Sigmoid colon (tissue), 7 donors: ENCODE measurements at places on chromosomes 12 and 14.

DNA sequence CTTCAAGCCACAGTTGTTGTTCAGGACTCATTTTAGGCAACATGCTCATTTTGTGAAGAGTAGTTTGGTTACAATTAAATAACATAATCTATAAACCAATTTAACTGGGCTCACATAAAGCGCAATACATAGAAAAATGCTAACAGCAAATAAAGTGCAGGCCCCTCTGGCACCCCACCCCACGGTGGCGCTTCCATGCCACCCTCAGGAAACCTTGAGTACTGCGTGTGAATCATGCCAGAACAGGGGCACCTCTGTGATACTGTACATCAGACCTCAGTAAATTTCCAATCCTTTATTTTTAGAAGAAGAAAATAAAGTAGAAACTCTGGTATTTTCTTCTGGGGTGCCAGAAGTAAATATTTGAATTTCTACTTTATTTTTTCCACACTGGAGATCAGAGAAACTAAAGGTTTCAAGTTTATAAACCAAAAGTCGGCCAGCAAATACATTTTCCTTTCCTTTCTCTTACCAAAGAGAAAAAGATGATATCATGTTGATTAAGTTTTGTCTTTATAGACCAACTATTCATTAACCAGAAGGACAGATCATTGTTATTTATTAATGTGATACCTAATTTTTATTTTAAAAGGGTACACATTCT lies 316.8 kb downstream of the PAWR start:
- no peak for DNase-seq

GRCh38 chr12:112350593-112351592 lies 31.3 kb downstream of the HECTD4 start:
- DNase-seq, result no peak

- DNase-seq, result no peak
Observed at GRCh38 chr14:56085471-56085870, 32.7 kb upstream of the PELI2 start.

GRCh38 chr14:23136566-23137133 lies 17.6 kb upstream of the CEBPE start:
- DNase-seq, result no peak

- DNase-seq, result no peak
Observed at GRCh38 chr12:32010631-32011336, 51.6 kb downstream of the RESF1 start.

DNA sequence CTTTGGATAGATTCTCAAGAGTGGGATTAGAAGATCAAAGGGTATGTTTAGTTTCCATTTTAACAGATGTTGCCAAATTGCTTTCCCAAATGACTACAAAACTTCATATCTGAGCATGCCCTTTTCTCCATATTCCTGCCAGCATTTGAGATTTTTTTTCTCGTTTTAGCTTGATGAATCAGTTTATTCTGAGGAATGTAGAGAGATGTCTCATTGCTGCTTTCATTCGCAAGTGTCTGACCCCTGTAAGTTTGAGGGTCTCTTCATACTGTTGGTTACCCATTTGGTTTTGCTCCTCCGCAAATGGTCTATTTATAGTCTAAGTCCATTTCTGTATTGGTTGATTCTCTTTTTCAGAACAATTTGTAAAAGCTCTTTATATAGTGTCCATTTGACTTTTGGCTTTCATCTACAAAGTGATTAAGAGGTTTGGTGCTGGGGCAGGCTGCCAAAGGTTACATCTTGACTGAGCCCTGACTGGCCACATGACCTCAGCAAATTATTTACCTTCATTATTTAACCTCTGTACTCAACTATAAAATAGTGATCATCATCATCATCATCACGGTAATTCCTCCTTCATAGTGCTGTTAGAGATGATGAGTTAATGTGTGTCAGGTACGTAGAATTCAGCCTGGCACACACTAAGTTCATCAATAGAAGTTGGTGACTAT lies 33.6 kb downstream of the HCAR2 start:
- no peak for DNase-seq

GRCh38 chr12:53185582-53186153 lies 4.9 kb upstream of the CSAD start:
- DNase-seq, result no peak

DNA sequence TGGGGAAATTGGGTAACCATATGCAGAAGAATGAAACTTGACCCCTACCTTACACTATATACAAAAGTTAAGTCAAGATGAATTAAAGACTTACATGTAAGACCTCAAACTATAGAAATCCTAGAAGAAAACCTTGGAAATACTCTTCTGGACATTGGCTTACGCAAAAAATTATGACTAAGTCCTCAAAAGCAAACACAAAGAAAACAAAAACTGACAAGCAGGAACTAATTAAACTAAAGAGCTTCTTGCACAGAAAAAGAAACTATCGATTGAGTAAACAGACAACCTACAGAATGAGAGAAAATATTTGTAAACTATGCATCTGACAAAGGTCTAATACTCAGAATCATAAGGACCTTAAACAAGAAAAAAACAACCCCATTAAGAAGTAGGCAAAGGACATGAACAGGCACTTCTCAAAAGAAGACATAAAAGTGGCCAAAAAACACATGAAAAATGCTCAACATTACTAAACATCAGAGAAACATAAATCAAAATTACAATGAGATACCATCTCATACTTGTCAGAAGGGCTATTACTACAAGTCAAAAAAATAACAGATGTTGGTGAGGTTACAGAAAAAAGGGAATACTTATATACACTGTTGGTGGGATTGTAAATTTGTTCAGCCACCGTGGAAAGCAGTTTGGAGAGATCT lies 37.0 kb upstream of the CFAP54 start:
- no peak for DNase-seq

DNA sequence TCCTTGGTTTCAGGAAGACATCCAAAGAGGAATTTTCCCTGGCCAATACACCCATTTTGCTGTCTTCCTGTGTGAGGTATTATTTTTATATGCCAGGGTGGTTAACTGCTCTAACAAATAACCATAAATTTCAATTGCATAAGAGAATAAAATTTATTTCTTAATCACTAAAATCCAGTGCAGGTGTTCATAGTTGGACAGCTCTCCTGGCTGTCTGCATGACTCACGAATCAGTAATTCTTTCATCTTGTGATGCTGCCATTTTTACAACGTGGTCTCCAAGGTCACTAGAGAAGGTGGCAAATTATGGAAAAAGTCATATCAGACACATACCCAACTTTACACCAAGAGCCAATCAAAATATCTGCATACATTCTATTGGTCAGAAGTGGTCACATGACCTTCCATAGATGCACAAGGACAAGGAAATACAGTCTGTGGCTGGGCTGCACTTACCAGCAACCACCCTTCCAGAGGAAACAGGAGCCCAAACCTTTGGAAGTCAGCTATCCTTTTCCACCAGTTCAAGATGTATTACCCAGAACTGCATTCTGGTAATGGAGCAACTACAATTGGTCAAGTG lies 193.5 kb upstream of the PLEKHG7 start:
- DNase-seq, result no peak

DNA sequence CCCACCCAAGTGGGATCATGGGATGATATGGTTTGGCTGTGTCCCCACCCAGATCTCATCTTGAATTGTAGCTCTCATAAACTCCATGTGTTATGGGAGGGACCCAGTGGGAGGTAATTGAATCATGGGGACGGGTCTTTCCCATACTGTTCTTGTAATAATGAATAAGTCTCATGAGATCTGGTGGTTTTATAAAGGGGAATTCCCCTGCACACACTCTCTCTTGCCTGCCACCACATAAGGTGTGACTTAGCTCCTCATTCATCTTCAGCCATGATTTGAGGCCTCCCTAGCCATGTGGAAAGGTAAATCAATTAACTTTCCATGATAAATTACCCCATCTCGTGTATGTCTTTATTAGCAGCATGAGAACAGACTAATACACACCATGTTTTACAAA lies 109.2 kb downstream of the IGF1 start:
- no peak for DNase-seq

DNA sequence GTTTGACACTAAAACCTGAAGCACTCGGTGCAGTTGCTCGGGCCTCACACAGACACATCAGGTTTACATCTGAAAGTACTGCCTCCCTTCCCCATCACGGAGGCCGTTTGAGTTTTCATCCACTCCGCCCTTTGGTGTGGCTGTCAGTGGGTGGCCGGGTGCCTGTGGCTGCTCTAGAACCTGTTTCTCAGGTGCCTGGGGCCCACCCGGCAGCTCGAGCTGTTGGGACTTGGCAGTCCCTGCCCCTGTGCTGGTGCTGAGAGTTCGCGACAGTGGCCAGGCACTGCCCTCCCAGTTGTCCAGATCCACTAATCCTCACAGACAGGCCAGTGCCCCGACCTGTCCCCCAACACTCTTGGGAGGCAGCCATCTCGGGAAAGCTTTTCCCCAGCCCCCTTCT lies 22.4 kb downstream of the XRCC3 start:
- no peak for DNase-seq

DNA sequence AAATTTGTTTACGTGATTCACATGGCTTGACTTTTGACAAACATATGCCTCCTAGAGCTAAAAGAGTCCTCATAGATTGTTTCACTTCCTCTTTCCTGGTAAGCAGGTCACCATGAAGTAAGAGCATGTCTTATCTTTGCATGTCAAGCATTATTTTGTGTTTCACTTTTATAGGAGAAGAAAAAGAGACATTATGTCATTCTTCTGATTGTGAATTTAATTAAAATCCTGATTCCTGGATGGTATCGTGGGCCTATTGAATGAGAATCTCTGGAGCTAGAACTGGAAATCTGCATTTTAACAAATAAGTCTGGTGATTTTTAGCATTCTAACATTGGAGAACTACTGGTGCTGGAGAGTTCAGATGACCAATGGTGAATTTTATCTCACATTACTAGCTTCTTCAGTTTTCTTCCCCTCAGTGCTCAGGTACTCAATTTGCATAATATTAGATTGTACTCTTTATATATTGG lies 218.6 kb upstream of the ATP2B1 start:
- DNase-seq, result no peak

- DNase-seq, result no peak
Observed at GRCh38 chr12:88035907-88036289, 6.7 kb upstream of the C12orf50 start.

- no peak for DNase-seq
Observed at GRCh38 chr12:77352946-77353345, 287.6 kb upstream of the E2F7 start.

GRCh38 chr12:21608196-21608595 lies 3.5 kb upstream of the GYS2 start:
- no peak for DNase-seq

DNA sequence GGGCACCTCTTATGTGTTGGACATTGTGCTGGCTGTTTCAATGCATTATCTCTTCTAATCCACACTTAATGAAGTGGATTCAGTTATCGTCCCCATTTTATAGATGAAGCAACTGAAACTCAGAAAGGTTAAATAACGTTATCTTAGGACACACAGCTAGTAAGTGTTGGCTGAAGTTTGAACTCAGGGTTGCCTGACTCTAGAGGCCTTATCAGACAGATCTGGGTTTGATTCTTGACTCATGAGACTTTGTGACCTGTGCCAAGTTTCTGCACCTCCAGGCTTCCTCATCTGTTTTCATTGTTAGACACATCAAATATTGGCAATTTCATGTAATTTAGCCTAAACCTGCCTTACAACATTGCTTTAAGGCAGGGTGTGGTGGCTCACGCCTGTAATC lies 18.2 kb upstream of the IRF2BPL start:
- no peak for DNase-seq

DNA sequence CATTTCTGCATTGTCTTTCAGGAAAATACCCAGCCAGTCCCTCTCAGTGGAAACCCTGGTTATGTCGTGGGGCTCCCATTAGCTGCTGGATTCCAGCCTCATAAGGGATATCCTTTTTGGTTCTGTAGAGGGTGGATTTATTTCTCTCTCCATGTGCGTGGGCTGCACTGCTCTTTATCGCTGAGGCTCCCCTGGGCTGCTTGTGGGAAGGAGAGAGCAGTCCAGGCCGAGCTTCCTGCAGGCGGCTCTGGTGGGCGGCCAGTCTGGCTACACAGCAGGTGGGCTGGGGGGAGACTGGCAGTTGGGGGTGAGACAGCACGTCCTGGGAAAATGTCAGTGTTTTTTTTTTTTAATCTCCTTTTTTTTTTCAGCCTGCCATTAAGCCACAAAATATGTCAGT lies 27.6 kb downstream of the TCTN1 start:
- no peak for DNase-seq

DNA sequence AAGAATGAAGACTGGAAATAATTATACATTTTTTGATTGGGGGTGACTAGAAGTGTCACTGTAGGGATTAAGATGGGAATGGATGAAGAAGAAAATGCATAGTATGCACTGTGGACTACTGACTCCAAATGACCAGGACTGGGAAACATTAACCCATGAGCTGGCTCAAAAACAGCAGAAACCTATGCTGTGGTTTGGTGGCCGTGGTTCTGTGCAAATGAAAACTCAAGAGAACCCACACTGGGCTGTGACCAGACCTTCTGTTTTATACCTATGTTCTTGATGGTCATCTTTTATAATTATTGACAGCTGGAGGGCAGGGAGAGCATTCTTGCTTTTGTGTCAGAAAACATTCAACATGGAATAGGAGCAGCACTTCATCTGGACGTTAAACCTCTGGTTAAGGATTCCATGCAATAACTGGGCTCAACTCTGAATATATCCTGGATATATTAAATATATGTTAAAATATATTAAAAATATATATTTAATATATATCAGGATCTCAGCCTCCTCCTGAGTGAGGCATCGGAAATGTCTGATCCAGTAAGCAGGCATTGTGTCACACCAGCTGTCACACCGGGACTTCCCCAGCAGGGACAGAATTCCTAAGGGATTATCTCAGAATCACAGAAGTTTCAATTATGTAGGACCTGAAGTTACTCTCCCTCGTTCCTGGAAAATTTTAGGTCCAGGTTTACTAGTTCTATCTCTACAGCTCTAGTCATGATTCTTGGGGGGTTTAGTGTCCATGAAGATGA lies 48.5 kb downstream of the BBS10 start:
- no peak for DNase-seq

GRCh38 chr12:126617312-126617711 lies 1552.1 kb downstream of the AACS start:
- no peak for DNase-seq

- no peak for DNase-seq
Observed at GRCh38 chr14:47722929-47723693, 47.7 kb upstream of the MDGA2 start.

- no peak for DNase-seq
Observed at GRCh38 chr12:49831717-49832116, 3.5 kb upstream of the NCKAP5L start.

GRCh38 chr12:132006056-132006680 lies 56.4 kb downstream of the EP400 start:
- DNase-seq, result no peak

GRCh38 chr14:104094709-104095425 lies 9.4 kb downstream of the ASPG start:
- DNase-seq, result no peak

DNA sequence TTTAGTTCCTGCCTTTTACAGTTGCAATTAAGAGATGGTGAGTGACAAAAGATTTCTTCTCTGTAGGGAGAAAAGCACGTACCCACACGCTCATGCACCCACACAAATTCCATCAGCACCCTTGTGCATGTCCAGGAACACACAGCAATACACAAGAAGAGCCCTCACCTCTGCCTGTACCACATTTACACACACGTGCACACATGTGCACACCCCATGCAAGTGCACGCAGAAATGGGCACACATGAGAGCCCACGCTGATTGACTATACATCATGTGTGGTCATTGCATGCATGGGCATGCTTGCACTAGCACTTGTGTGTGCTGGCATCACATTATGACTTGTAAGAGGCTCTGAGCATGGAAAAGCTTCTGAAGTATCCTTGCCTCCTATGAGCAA lies 70.5 kb downstream of the SERPINA3 start:
- DNase-seq, result peak; percentile 13

- no peak for DNase-seq
Observed at GRCh38 chr12:31488737-31489338, 102.1 kb downstream of the DENND5B start.

- DNase-seq, result no peak
Observed at GRCh38 chr12:132330549-132330881, 1.1 kb upstream of the GALNT9 start.
